ENCODE measurements at places on chromosomes 16 and 17.

DNA sequence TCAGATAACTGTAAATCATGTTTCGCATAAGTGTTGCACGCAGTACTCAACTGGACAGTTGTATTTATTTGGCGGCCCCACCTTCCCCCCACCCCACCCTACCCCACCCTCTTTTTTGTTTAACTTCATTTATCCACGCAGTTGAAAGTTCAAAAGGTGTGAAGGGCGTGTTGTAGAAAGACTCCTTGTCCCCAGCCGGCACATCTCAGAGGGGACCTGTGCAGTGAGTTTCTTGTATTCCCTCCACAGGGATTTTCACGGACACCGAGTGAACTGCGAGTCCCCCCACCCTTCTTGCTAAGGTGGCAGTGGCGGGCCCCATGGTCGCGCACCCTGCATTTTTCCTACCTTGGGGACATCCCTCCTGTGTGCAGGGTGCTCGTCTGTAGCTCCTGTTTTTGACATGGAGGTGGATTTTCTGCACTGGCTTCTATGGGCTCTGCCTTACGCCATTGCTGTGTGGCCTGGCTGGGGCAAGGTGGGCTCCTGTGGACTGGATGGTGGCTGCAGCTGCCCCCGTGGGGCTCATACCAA, 36.2 kb downstream of the ADCY7 start:
- no peak for DNase-seq

DNA sequence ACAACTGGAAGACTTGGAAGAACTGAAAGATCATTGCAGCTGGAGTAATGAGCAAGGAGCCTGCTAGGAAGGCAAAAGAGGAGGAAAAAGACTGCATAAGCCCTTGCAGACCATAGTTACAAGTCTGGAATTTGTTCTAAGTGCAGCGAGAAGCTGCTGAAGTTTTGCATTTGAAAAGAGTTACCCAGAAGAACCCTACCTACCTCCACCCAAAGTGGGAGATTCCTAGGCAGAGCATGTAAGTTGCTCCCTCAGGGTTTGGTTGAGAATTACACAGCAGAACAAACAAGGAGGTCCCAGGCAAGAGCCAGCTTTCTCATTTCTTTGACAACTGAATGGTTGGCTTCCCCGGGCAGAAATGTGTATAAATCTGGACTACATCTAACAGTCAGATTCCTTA, 118.7 kb upstream of the NUDT7 start:
- no peak for DNase-seq

GRCh38 chr16:72149676-72150464, 22.1 kb downstream of the PMFBP1 start:
- DNase-seq: no peak

DNA sequence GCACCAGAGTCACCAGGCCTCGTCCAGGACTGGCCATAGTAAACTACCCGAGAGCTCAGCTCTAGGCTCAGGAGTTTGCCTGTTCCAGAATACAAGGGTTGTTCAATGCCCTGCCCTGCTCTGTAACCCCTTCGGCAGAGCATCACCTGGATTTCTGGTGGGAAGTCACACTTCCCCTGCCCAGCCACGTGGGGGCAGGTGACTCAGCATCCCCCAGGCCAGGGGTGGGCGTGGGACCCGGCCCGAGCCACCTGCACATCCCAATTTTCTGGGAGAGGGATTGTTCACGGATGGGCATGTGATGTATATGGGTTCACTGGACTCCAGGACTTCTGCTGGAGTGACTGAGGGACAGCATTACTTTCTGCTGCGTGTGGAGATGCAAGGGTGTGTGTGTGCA, 25.8 kb downstream of the COX4I1 start:
- DNase-seq: no peak

GRCh38 chr17:2259769-2260536, 43.6 kb downstream of the SMG6 start:
- DNase-seq: no peak

GRCh38 chr16:80197741-80198201, 343.0 kb upstream of the DYNLRB2 start:
- peak; percentile 79 for DNase-seq

All from muscle of leg (tissue), 16 donors.